ENCODE measurements at places on chromosomes 2 and 18. TPM values are rescaled to one million over a fixed set of nuclear protein-coding genes. Genes with fewer than 3 reads are reported as not detected.

GRCh38 chr2:112731479-112731878, 10.7 kb downstream of the NT5DC4 start:
- H3K27ac ChIP-seq = no peak overlapping the region
- no peaks in the 10 kb centered on the region for H3K27me3 ChIP-seq
- H3K4me1 ChIP-seq = peaks cover 4% of the 10 kb centered on the region
- no peaks in the 10 kb centered on the region for H3K36me3 ChIP-seq
- no peak for DNase-seq
- H3K4me3 ChIP-seq = no peak overlapping the region

DNA sequence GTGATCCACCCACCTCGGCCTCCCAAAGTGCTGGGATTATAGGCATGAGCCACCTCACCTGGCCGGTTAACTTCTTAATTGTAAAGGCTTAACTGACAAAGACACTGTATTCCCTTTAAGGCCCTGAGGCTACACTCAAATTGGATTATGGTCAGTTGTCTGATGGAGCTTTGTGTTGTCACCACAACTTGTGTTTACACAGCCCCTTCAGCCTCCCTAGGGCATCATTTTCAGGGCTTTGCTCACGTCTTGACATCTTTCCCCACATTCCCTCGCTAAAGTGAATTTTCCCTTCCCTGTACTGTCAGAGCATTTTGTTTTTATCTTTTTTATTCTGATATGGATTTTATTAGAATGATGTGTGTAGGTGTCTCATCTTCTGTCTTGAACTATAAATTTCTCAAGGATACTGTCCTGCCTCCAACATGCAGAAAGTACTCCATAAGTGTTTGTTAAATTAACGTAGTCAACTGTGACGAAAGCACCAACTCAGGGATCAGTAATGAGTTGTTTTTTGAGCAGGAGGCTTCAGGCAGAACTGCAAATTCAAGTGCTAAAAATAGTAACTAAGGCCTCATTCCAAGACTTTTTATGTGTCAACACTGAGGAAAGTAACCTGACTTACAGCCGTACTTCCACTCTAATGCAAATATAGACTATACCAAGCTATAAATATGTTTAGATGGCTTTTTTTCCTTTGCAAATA, 77.1 kb upstream of the NARS1 start:
- H3K4me3 ChIP-seq = peak overlapping the region; percentile 22
- H3K4me1 ChIP-seq = peaks cover 23% of the 10 kb centered on the region
- H3K27ac ChIP-seq = peak overlapping the region; percentile 73
- no peak for DNase-seq
- H3K27me3 ChIP-seq = no peaks in the 10 kb centered on the region
- peaks cover 38% of the 10 kb centered on the region for H3K36me3 ChIP-seq

DNA sequence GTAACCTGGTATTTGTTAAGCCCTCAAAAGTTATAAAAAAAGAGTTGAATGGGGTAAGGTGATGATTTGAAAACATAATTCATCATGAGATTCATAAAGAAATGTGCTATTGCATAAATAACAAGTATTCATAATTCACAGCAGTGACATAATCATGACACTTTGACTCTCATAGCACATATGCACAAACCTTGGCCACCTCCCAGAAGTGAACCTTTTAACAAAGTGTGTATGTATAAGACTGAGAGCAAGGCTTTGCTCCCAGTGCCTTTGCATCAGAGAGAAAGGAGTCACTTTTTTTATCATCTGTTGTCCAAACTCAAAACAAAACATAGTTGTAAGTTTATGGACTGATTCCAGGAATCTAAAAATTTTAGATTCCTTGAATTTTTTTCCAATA, 15.0 kb upstream of the HTR2B start:
- DNase-seq = no peak
- H3K27me3 ChIP-seq = no peaks in the 10 kb centered on the region
- no peaks in the 10 kb centered on the region for H3K36me3 ChIP-seq
- H3K27ac ChIP-seq = no peak overlapping the region
- peaks cover 30% of the 10 kb centered on the region for H3K4me1 ChIP-seq
- no peak overlapping the region for H3K4me3 ChIP-seq

Gene ATOH8
- 207 TPM for total RNA-seq

Gene AQP4
- not detected for total RNA-seq

DNA sequence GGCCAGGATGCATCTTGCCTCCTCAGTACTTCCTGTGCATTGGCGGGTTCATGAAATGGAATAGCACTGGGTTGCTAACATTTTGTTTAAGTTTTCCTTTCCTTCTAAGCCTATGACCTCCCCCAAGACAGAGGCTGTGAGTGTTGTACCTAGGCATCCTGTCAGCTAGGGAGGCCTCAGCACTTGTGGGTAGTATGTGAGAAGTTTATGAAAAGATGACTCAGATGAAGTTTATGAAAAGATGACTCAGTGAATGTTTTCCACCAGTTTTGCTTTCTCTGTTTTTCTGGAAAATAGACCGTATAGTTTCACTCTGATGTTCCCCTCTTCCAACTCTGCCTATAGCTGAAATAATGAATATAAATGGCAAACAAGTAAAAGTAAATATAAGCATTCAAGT, 412.9 kb downstream of the TMEM182 start:
- H3K27me3 ChIP-seq = no peaks in the 10 kb centered on the region
- H3K36me3 ChIP-seq = no peaks in the 10 kb centered on the region
- H3K4me3 ChIP-seq = no peak overlapping the region
- DNase-seq = no peak
- H3K27ac ChIP-seq = no peak overlapping the region

GRCh38 chr2:163198972-163199371, 360.4 kb upstream of the KCNH7 start:
- no peak overlapping the region for H3K4me3 ChIP-seq
- H3K36me3 ChIP-seq = no peaks in the 10 kb centered on the region
- DNase-seq = no peak

- H3K36me3 ChIP-seq = no peaks in the 10 kb centered on the region
- no peak overlapping the region for H3K4me3 ChIP-seq
- H3K4me1 ChIP-seq = peaks cover 12% of the 10 kb centered on the region
- H3K27me3 ChIP-seq = no peaks in the 10 kb centered on the region
- H3K27ac ChIP-seq = no peak overlapping the region
These were observed 12.3 kb downstream of the CALCRL start for GRCh38 chr2:187435756-187436155.

Gene CEP76
- total RNA-seq = 8.3 TPM

Gene METAP1D
- 10.8 TPM for total RNA-seq

Measured in thoracic aorta (tissue), 2 donors.